Right lobe of liver (tissue), 6 donors: ENCODE measurements at places on chromosomes 7 and 10.

- peak overlapping the region; percentile 96 for H3K4me3 ChIP-seq
- H3K27ac ChIP-seq, result peak overlapping the region; percentile 52
- DNase-seq, result no peak
Observed at GRCh38 chr7:130070861-130071622, 708 bp downstream of the KLHDC10 start.

GRCh38 chr7:18087026-18087686 is 59.5 kb upstream of the PRPS1L1 start:
- no peaks in the 10 kb centered on the region for H3K36me3 ChIP-seq
- no peaks in the 10 kb centered on the region for H3K27me3 ChIP-seq
- H3K4me1 ChIP-seq, result peaks cover 7% of the 10 kb centered on the region

- H3K27ac ChIP-seq, result no peak overlapping the region
- DNase-seq, result no peak
- H3K27me3 ChIP-seq, result no peaks in the 10 kb centered on the region
- no peaks in the 10 kb centered on the region for H3K36me3 ChIP-seq
- H3K4me1 ChIP-seq, result no peaks in the 10 kb centered on the region
Observed at GRCh38 chr7:44098092-44099068, 5.8 kb upstream of the AEBP1 start.

GRCh38 chr10:107631876-107632275 is 467.4 kb upstream of the SORCS1 start:
- H3K27ac ChIP-seq, result no peak overlapping the region
- DNase-seq, result no peak
- no peaks in the 10 kb centered on the region for H3K27me3 ChIP-seq
- no peak overlapping the region for H3K4me3 ChIP-seq
- no peaks in the 10 kb centered on the region for H3K4me1 ChIP-seq

DNA sequence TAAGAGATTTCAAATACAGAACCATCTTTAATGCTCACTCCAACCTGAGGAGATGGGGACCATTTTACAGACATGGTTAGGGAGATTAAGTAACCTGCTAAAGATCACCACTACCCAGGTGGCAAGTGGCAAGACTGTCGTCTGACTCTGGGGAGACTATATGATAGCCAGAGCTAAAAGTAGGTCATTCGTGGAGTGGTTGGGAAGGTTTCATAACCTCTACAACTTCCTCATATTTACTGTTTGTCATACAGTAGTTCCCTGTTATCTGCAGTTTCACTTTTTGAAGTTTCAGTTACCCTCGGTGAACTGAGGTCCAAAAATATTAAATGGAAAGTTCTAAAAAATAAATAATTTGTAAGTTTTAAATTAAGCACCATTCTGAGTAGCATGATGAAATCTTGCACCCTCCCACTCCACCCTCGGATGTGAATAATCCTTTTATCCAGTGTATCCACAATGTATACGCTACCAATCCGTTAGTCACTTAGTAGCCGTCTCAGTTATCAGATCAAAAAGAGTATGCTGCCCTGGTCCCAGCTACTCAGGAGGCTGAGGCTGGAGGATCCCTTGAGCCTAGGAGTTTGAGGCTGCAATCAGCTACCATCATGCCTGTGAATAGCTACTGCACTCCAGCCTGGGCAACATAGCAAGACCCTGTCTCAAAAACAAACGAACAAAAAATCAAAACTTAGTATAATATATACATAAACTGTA is 14.9 kb upstream of the LGI1 start:
- H3K4me1 ChIP-seq, result no peaks in the 10 kb centered on the region
- no peak for DNase-seq

GRCh38 chr7:41824284-41824683 is 121.4 kb upstream of the INHBA start:
- H3K4me1 ChIP-seq, result no peaks in the 10 kb centered on the region
- no peaks in the 10 kb centered on the region for H3K36me3 ChIP-seq
- no peak overlapping the region for H3K4me3 ChIP-seq
- no peak overlapping the region for H3K27ac ChIP-seq
- H3K27me3 ChIP-seq, result no peaks in the 10 kb centered on the region

GRCh38 chr10:61621605-61622051 is 41.1 kb upstream of the CABCOCO1 start:
- no peaks in the 10 kb centered on the region for H3K4me1 ChIP-seq
- no peak overlapping the region for H3K4me3 ChIP-seq
- H3K36me3 ChIP-seq, result no peaks in the 10 kb centered on the region
- DNase-seq, result no peak
- H3K27ac ChIP-seq, result no peak overlapping the region

GRCh38 chr10:71234970-71235685 is 22.8 kb downstream of the UNC5B start:
- DNase-seq, result no peak
- no peaks in the 10 kb centered on the region for H3K4me1 ChIP-seq
- H3K27me3 ChIP-seq, result no peaks in the 10 kb centered on the region
- H3K36me3 ChIP-seq, result no peaks in the 10 kb centered on the region

- no peak for DNase-seq
- H3K27me3 ChIP-seq, result no peaks in the 10 kb centered on the region
- H3K4me3 ChIP-seq, result no peak overlapping the region
- no peaks in the 10 kb centered on the region for H3K36me3 ChIP-seq
- H3K4me1 ChIP-seq, result no peaks in the 10 kb centered on the region
Observed at GRCh38 chr7:32150039-32150438, 79.8 kb upstream of the PDE1C start.

GRCh38 chr10:3877211-3878000 is 92.4 kb upstream of the KLF6 start:
- no peaks in the 10 kb centered on the region for H3K4me1 ChIP-seq
- H3K27ac ChIP-seq, result no peak overlapping the region
- no peak for DNase-seq
- no peaks in the 10 kb centered on the region for H3K27me3 ChIP-seq
- H3K36me3 ChIP-seq, result no peaks in the 10 kb centered on the region

- H3K4me3 ChIP-seq, result no peak overlapping the region
- no peaks in the 10 kb centered on the region for H3K4me1 ChIP-seq
- no peak overlapping the region for H3K27ac ChIP-seq
- no peaks in the 10 kb centered on the region for H3K36me3 ChIP-seq
- no peak for DNase-seq
Observed at GRCh38 chr7:85125176-85125575, 61.7 kb downstream of the SEMA3D start.

DNA sequence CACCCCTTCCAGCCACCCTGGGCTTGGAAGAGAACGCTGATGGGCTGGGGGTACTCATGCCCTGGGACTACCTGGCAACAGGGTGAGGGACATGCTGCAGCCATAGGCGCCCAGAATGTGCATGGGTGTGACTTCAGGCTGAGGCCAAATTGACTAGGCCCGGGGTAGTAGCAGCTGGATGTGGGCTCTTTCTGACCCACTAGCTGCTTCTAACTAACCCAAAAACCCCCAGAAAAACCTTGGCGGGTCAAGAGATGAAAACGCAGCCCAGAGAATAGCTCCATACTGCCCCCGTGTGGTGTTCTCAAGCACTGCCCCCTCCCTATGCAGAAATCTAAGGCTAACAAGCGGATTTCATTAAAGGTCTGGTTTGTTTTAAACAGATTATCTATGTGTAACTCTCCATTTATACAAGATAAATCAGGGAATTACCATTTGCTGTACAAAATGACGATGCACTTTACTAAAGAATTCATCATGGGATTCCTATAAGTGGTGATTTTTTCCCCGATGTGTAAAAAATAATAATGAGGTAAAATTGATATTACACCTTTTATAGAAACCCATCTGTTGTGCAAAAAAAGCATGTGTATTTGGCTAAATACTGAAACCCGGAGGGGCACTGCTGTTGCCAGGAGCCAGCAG is 4.2 kb downstream of the SMARCD3 start:
- no peaks in the 10 kb centered on the region for H3K36me3 ChIP-seq
- H3K4me3 ChIP-seq, result no peak overlapping the region
- no peak overlapping the region for H3K27ac ChIP-seq
- peaks cover 22% of the 10 kb centered on the region for H3K4me1 ChIP-seq
- no peak for DNase-seq
- H3K27me3 ChIP-seq, result peaks cover 8% of the 10 kb centered on the region

DNA sequence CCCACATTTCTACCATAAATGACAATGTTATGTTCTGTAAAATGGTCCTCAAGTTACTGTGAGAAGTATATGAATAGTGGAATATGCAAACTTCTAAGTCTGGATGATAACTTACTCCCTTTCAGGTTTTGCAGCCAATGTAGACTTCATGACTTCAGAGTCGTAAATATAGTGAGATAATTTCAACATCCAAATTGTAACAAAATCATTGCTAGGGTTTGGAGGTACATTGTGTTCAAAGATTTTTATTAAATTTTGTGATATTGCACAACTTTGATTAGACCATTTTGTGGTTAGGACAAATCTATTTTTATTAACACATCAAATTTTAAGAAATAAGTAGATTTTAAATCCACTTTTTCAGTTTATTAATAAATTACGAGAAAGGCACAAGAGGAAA is 270.3 kb downstream of the RNLS start:
- no peak overlapping the region for H3K27ac ChIP-seq
- H3K4me3 ChIP-seq, result no peak overlapping the region
- H3K4me1 ChIP-seq, result no peaks in the 10 kb centered on the region
- no peaks in the 10 kb centered on the region for H3K36me3 ChIP-seq

- no peak overlapping the region for H3K27ac ChIP-seq
- no peaks in the 10 kb centered on the region for H3K27me3 ChIP-seq
- H3K4me3 ChIP-seq, result no peak overlapping the region
- DNase-seq, result no peak
- no peaks in the 10 kb centered on the region for H3K4me1 ChIP-seq
- H3K36me3 ChIP-seq, result no peaks in the 10 kb centered on the region
Observed at GRCh38 chr10:35070521-35070920, 19.6 kb downstream of the CUL2 start.

DNA sequence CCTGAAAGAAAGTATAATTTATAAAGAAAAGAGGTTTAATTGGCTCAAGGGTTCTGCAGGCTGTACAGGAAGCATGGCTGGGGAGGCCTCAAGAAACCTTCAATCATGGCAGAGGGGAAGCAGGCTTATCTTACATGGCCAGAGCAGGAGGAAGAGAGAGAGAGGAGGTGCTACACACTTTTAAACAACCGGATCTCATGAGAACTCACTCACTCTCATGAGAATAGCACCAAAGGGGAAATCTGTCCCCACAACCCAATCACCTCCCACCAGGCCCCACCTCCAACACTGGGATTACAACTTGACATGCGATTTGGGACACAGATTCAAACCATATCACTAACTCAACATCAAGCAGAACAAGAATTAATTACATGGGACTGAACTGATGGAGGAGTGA is 6.9 kb upstream of the ZNF485 start:
- peaks cover 4% of the 10 kb centered on the region for H3K4me1 ChIP-seq
- no peaks in the 10 kb centered on the region for H3K36me3 ChIP-seq
- DNase-seq, result no peak
- H3K27me3 ChIP-seq, result no peaks in the 10 kb centered on the region
- H3K4me3 ChIP-seq, result no peak overlapping the region

DNA sequence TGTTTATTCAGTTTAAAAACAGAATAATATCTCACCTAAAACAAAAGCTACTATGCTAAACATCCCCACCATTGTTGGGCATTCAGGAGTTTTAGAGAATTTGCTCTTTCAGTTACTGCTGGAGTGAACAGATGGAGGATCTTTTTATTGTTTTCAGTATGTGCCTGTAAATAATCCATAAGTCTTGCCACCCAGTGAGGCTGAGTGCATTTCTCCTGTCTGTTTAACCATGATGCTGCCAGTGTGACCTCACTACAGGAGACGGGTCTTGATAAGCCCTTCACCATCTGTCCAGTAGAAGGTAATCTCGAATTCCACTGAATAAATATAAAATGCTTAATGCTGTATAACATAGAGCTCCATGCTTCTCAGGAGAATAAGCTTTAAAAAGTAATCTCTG is 430.9 kb downstream of the POM121L12 start:
- no peaks in the 10 kb centered on the region for H3K36me3 ChIP-seq
- no peak overlapping the region for H3K27ac ChIP-seq
- no peak for DNase-seq
- no peak overlapping the region for H3K4me3 ChIP-seq

- no peaks in the 10 kb centered on the region for H3K36me3 ChIP-seq
- DNase-seq, result peak; percentile 62
- H3K4me3 ChIP-seq, result peak overlapping the region; percentile 38
- H3K27ac ChIP-seq, result no peak overlapping the region
- H3K4me1 ChIP-seq, result no peaks in the 10 kb centered on the region
Observed at GRCh38 chr10:128150045-128150493, 23.8 kb upstream of the MKI67 start.

DNA sequence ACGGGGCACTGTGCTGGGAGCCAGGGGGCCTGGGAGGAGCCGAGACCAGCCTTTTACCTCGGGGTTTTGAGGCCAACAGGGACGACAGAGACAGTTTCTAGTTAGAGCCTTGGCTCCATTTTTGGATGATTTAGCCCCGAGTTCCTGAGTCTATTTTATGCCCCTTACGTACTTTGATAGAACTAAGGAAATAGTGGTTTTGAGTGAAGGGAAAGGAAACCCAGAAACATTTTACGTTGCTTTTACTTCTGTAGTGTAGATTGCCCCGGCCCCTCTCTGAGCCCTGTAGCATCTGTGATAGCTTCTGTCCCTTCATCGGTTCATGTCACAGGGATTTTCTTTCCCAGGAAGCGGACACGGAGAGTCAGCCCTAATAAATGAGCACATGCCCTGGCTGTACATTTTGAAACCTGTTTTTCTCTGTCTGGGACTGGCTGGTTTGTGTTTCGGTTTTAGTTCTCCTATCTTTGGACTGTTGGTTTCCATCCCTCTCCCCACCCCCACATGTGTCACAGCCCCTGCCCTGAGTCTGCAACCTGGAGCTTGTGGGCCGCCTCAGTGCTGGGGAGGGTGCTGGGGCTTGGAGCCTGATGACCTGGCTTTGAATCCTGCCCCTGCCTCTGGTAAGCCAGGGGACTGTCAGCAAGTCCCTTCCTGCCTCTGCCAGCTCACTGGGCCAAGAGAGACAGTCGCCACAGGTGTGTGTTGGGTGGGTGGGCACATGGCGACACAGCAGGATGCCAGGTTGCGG is 6.9 kb upstream of the ORAI2 start:
- H3K36me3 ChIP-seq, result peaks cover 12% of the 10 kb centered on the region
- H3K27ac ChIP-seq, result peak overlapping the region; percentile 65

GRCh38 chr7:18896343-18896975 is 221.0 kb downstream of the TWIST1 start:
- no peaks in the 10 kb centered on the region for H3K4me1 ChIP-seq
- no peaks in the 10 kb centered on the region for H3K27me3 ChIP-seq
- no peaks in the 10 kb centered on the region for H3K36me3 ChIP-seq

GRCh38 chr10:114751856-114752255 is 69.7 kb upstream of the FHIP2A start:
- no peak overlapping the region for H3K27ac ChIP-seq
- H3K27me3 ChIP-seq, result no peaks in the 10 kb centered on the region
- H3K4me3 ChIP-seq, result no peak overlapping the region
- peaks cover 12% of the 10 kb centered on the region for H3K4me1 ChIP-seq
- no peak for DNase-seq

- H3K36me3 ChIP-seq, result no peaks in the 10 kb centered on the region
- DNase-seq, result no peak
- no peak overlapping the region for H3K4me3 ChIP-seq
Observed at GRCh38 chr7:4043988-4044387, 638.1 kb upstream of the FOXK1 start.
